ENCODE measurements at places on chromosomes 2 and 18.

DNA sequence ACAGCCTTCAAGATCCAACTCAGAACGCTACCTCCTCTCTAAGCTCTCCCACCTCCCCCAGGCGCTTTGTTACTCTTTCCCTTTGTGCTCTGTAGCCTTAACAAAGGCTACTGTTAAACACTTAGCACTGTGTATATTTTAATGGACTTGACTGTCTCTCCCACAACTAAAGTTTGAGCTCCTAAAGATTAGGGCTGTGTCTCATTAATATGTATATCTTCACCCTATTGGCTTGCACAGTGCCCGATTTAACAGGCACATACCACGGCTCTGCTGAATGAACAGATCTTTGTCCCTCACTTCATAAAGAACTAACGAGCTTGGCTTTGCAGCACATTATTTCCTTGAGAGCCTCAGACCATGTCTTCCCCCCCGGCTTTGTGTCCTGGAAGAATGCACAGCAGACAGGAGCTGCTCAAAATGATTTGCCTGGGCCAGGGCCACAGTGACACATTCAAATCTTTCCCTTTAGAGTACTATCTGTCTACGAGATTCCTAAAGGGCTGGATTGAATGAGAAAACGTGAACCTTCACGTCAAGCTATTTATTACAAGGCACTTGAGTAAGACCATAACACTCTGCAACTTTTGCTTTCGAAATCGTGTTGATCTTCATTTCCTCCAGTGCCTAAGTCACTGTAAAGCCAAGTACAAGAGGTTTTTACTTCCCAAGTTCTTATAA is 22.1 kb downstream of the ABHD3 start:
- no peak overlapping the region for H3K27ac ChIP-seq
- no peaks in the 10 kb centered on the region for H3K27me3 ChIP-seq
- peaks cover 7% of the 10 kb centered on the region for H3K36me3 ChIP-seq
- no peak overlapping the region for H3K4me3 ChIP-seq
- DNase-seq: no peak

DNA sequence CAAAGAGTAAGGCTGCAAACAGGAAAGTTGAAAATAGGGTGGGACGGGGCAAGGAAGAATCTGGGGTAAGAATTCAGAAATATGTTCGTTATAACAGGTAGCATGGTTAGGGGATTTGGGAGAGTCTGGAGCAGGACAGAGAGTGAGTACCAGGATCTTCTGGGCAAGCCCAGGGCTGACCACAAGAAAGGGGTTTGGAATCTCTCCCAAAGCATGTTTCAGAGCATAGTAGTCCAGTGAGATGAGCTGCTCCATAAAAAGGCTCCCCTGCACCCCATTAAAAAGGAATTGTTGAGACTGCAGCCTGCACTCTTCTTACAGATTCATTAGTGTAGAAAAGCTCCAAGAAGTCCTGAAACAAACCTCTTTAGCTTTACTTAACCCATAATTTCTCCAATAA is 291.1 kb downstream of the MTX2 start:
- H3K27ac ChIP-seq: no peak overlapping the region
- H3K27me3 ChIP-seq: peaks cover 14% of the 10 kb centered on the region

- H3K4me1 ChIP-seq: peaks cover 6% of the 10 kb centered on the region
- H3K4me3 ChIP-seq: no peak overlapping the region
- H3K27ac ChIP-seq: no peak overlapping the region
- no peaks in the 10 kb centered on the region for H3K36me3 ChIP-seq
These were observed 4.1 kb downstream of the ITGA4 start for GRCh38 chr2:181461056-181461997.

DNA sequence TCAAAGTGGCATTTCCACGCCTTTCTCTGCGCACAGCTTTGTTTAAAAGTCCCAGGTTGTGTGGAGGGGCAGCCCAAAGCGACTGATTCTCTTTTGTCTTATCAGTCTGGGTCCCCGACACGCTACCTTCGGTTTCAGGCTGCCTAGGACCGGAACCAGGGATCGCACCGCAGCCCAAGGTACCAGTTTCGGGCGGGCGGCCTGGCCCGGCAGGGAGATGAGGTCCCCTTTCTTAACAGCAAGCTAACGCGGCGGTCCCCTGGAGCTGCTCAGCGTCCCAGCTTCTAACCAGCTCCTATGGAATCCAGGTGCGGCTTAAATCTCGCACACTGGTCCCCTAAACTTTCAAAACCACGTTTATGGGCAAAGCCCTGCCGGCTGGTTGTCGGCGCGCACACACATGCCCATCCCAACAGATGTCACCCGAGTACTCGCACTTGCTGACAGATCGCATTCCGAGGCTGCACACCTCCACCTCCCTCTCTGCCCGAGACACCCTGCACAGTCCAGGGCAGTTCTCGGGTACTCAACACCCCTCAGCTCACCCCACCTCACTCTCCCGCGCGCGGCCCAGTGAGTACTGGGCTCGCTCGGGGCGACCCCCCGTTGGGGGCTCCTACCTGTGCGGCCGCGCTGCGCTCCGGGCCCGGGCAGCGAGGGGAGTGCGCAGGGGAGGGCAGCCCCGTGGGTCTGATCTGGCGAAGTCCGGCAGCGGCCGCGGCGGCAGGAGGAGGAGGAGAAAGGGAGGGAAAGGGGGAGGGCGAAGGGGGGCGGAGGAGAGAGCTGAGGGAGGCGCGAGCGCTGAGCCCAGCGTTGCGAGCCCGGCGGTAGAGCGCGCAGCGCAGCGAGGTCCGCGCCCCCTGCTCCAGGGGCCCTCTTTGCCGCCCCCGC is at the start of gene EFEMP1:
TSS of gene EFEMP1 (minus strand) at position 692 of the 891 bp plus-strand sequence. CDS start 1,342 bp downstream, outside the sequence.
- H3K36me3 ChIP-seq: no peaks in the 10 kb centered on the region
- peak within 1 kb of the TSS; percentile 87 for H3K4me3 ChIP-seq
- H3K27me3 ChIP-seq: peaks cover 21% of the 10 kb centered on the region
- H3K27ac ChIP-seq: no peak within 1 kb of the TSS

DNA sequence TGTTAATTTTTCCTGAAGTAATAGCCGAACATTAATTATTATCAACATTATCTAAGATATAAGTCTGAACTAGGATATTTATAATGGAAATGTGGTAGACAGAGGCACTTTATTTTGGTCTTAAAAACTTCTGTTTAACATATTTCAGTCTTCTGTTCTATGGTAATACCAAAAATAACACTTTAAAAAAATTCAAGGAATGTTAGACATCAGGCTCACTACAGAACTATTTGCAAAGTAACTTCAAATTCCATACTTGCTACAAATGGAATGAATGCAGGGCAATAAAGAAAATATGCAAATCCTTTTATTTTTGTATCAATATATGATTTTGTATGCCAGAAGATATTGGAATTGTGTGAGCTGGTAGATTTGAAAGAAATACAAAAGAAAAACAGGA is 345.5 kb upstream of the DSEL start:
- no peaks in the 10 kb centered on the region for H3K36me3 ChIP-seq
- H3K4me1 ChIP-seq: no peaks in the 10 kb centered on the region
- H3K27ac ChIP-seq: no peak overlapping the region
- no peak for DNase-seq

GRCh38 chr18:39232490-39232889 is 1666.9 kb upstream of the CELF4 start:
- no peak overlapping the region for H3K4me3 ChIP-seq
- DNase-seq: no peak
- no peaks in the 10 kb centered on the region for H3K27me3 ChIP-seq
- peaks cover 20% of the 10 kb centered on the region for H3K36me3 ChIP-seq
- peaks cover 10% of the 10 kb centered on the region for H3K4me1 ChIP-seq

DNA sequence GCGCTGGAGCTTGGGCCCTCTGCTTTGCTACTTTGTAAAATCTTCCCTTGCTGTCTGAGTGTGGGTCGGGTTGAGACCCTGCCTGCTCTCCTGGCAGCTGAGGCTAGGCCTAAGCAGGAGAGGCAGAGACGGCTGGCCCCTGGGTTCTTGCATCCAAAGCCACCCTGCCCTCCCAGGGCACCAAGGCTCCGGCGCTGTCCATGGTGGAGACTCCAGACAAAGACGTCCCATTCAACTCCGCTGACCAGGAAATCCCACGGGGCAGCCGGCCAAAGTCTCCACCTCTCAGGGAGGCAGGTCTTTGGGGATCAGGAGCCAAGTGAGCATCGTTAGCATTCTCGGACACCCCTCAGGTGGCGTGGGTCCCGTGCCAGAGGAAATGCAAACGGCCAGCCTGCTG is 2.6 kb upstream of the PRLH start:
- peaks cover 12% of the 10 kb centered on the region for H3K4me1 ChIP-seq
- H3K27ac ChIP-seq: no peak overlapping the region
- peaks cover 41% of the 10 kb centered on the region for H3K27me3 ChIP-seq
- no peaks in the 10 kb centered on the region for H3K36me3 ChIP-seq
- peak; percentile 79 for DNase-seq
- no peak overlapping the region for H3K4me3 ChIP-seq

- H3K27ac ChIP-seq: no peak overlapping the region
- H3K27me3 ChIP-seq: peaks cover 34% of the 10 kb centered on the region
- H3K36me3 ChIP-seq: peaks cover 7% of the 10 kb centered on the region
These were observed 802 bp upstream of the SAP130 start for GRCh38 chr2:128028668-128029054.

GRCh38 chr2:184646177-184646576 is 47.8 kb downstream of the ZNF804A start:
- H3K36me3 ChIP-seq: no peaks in the 10 kb centered on the region
- H3K4me3 ChIP-seq: no peak overlapping the region
- DNase-seq: no peak
- H3K27ac ChIP-seq: no peak overlapping the region
- no peaks in the 10 kb centered on the region for H3K27me3 ChIP-seq
- H3K4me1 ChIP-seq: no peaks in the 10 kb centered on the region

DNA sequence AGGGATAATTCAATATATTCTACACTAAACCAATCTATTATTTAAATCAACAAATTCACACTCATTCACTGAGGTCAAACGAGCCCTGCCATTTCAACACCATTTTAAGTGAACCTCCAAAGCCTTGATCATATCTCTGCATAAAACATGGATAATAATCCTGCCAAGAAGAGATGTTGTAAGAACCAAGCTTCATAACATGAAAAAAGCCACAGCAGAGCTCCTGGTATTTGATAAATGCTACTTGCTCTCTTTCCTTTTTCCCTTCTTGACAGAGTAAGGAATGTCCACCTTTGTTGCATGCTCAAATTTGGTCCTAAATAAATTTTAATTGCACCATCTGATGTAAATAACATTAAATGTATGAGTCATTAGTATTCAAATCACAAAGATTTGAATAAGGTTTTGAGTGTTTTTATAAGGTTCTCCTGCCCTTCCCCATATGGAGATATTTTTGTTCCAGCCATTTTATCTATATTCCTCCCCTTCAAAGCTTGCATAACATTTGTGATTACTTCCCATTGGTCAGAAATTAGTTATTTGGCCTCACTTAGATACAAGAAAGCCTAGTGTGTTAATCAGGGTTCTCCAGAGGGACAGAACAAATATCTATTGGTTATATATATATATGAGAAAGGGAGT is 318.8 kb downstream of the RND3 start:
- no peak for DNase-seq
- no peak overlapping the region for H3K27ac ChIP-seq
- H3K4me1 ChIP-seq: peaks cover 12% of the 10 kb centered on the region
- H3K4me3 ChIP-seq: no peak overlapping the region
- H3K36me3 ChIP-seq: no peaks in the 10 kb centered on the region
- H3K27me3 ChIP-seq: peaks cover 8% of the 10 kb centered on the region

DNA sequence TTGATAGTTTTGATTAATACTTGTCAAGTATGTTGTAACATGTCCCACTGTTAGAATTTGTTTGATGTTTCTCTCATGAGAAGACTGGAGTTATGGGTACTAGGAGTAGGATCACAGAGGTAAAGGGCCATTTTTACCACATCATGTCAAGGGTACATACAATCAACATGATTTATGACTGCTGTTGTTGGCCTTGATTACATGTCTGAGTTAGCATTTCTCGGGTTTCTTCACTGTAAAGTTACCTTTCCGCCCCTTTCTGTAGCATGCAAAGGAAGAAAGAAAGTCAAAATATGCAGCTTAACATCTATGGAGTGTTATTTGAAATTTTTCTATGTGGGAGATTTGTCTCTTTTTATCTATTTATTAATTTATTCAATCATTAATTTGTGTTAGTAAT is 1456.4 kb downstream of the SUCLG1 start:
- no peak overlapping the region for H3K27ac ChIP-seq
- DNase-seq: no peak
- H3K36me3 ChIP-seq: no peaks in the 10 kb centered on the region
- H3K4me3 ChIP-seq: no peak overlapping the region
